ENCODE measurements at places on chromosomes 3 and 15.
A peak's percentile ranks its signal among the peaks of the same experiment; 100 is the strongest.

- DNase-seq: no peak
These were observed 831.0 kb upstream of the ARPP21 start for GRCh38 chr3:34808287-34808686.

GRCh38 chr3:13839726-13840340 is 40.0 kb downstream of the WNT7A start:
- DNase-seq: no peak

DNA sequence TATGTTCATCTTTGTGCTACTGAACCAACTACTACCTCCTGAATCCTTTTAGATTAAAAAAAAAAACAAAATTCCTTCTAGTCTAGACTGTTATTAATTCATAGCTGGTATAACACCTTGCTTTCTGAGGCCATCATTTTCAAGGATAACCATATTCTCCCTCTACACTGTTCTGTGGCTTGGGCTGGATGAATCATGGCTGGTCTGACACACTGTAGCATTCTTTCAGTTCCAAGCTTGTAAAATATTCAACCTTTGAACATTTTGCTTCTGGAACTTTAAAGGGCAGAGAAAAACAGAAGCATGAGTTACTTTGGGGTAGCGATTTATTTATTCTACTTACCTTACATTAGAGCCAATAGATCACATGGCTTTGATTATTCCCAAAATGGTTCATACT is 7.6 kb downstream of the HSPBAP1 start:
- DNase-seq: no peak

- DNase-seq: no peak
These were observed 8.3 kb downstream of the HDGFL3 start for GRCh38 chr15:83199288-83199687.

GRCh38 chr3:175493301-175493700 is 634.2 kb downstream of the NAALADL2 start:
- DNase-seq: no peak

DNA sequence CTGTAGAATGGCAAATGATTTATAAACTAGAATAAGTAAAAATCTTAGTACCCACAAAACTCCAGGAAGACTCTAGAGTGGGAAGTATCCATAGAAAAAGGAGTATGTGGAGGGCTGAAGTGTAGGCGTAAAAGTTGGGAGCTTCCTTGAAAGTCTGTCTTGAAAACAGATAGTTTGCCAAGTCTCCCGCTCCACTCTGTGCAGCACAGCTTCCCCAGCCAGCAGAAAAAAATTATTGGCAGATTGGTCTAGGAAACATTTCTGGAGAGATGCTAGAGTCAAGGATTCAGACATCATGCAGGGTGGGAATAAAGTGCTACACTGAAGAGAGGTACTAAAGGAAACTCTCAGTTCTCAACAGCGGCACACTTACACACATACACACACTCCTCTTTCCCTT is 53.4 kb upstream of the CD200R1L start:
- no peak for DNase-seq

DNA sequence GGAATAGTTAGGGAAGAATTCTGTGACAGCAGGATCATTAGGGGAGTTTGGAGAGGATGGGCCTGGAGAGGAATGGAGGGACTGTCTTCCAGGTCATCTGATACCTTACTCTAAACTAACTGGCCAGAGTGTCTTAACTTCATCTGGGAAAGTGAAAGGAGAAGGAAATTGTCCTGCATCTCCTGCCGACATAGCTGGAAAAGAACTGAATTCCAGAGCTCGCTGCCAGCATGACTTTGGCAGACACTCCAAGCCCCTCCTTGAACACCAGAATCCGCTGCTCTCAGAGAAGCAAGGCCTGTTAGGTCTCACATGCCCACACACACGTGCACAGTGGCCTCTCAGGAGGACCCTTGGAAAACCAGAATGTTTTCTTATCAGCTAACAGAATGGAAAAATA is 10.5 kb downstream of the ABI3BP start:
- DNase-seq: no peak

DNA sequence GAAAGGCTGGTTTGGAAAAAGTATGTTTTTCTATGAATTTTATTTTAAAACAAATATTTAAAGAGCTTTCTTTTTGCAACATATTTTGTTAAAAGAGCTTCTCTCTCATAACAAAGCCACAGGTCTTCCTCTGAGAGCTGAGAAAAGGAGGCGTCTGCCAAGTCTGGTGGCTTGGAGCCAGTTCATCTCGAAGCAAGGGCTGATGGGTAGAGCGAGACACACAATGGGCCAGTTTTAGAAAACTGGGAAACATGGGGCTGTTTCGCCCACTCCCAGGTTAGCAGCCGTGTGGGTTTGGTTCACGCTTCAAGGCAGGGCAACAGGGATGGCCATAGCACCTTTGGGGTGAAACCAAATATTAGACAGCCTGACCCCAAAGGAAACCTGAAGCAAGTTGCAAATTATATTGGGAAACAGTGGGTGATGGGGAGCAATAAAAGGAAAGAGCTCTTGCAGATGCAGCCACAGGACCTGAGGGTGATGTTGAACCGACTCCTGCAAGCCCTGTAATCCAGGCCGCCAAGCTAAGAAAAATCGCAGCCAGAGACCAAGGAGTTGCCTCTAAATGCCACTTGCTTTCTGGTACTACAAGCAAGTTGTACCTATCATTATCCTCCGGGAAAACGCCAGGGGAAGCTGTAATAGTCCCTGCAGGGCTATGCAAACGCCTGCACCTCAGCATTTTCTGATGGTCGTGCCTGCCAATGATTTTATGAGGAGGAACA is 88.4 kb upstream of the GALNT15 start:
- no peak for DNase-seq

DNA sequence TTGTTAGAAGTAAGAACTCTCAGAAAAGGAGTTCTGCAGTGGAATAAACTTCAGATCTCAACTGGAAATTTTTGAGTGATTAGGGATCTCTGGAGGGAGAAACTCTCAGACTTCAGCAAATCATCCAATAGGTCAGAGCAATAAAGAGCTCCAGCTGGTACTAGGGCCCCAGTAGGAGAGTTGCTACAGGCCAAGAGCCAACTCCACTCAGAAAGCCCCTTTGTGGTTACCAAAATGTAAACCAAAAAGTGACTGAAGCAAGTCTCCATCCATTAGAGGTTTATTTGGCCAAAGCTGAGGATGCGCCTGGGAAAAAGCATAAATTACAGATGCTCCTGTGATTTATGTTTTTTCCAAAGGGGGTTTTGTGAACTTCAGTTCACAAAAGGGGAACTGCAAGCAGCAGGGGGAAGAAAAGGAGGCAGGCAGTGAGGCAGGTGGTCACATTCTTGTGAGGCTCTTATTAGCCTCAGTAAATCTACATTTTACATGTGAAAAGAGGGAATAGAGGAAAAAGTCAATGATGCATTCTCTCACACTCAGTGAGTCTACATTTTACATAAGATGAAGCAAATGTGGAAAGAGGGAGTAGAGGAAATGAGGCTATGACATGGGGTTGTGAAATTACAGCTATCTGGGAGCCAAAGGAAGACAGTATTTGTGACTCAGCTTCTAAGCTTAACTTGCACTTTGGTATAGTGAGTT is 92.4 kb upstream of the DAZL start:
- no peak for DNase-seq

DNA sequence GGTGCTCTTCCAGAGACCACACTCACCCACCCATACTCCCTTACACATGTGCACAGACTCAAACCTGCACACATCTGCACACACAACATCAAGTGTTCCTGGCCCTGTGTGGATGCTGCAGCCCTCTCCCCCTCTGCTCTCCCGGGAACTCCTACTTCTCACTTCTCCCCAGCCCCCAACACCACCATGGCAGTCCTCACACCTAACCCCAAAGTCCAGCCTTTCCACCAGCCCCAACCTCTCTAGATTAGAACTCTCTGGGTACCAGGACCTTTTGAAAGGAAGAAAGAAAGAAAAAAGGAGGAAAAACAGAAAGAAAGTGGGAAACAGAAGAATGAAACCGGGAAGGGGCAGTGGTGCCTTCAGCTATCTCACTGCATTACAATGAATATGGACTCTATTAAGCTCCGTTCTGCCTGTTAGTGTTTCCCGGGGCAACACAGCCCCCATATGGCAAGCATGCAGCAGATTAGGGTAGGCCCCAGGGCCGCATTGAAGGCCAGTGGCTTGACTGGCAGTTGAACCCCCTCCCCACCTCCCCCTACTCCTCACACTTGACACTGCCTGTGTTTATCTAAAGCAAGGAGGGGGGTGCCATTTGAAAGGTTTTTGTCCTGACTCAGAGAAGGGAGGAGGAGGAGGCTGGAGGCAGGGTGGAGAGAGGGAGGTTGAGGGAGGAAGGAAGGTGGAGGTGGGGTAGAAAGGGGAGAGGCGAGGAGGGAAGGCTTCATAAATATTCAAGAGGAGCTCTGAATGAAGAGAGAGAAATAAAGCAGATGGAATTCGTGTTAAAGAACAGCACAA is 30.1 kb downstream of the BOC start:
- DNase-seq: no peak

GRCh38 chr3:111282024-111282423 is 210.4 kb downstream of the NECTIN3 start:
- DNase-seq: no peak

DNA sequence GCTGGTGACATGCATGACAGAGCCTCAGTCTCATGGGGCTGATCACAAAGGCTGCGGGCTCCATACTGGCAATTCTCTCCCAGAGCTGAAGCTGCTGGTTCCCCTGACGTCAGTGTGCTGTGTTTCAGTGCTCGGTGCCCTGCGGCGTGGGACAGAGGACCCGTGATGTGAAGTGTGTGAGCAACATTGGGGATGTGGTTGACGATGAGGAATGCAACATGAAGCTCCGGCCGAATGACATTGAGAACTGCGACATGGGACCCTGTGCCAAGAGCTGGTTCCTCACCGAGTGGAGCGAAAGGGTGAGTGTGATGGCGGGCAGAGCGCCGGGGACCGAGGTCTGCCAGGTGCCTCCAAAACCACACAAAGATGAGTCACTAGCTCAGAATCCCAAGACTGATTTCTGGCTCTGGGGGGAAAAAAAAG is 62.0 kb upstream of the NR2E3 start:
- no peak for DNase-seq

DNA sequence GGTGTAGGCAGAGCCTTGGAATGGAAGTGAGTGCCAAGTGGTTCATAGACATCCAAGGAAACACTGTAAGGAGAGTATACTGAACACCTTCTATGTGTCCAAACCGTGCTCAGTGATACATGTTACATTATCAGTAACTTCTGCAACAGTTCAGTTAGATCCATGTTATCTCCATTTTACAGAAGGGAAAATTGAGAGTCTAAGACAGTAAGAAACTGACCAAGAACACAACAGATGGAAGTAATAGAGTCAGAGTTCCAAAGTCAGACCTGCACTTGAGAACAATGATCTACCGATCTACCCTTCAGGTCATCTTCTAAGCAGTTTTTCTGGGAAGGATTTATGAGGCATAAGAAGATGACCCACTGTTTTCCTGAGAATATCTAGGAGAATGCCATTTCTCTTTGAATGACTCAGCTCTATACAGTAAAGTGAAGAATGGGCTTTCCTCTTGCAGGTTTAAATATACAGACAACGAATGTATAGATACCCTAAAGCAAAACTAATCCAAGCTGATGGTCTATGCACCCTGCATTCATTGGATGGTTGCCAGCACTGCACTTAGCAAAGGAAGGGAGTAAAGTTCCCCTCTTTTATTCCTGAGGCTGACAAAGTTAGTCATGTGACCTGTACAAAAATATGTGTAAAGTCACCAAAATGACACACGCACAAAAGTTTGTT is 604.1 kb upstream of the MDFIC2 start:
- DNase-seq: no peak

- no peak for DNase-seq
These were observed 112.3 kb downstream of the WDR76 start for GRCh38 chr15:43939070-43939469.

DNA sequence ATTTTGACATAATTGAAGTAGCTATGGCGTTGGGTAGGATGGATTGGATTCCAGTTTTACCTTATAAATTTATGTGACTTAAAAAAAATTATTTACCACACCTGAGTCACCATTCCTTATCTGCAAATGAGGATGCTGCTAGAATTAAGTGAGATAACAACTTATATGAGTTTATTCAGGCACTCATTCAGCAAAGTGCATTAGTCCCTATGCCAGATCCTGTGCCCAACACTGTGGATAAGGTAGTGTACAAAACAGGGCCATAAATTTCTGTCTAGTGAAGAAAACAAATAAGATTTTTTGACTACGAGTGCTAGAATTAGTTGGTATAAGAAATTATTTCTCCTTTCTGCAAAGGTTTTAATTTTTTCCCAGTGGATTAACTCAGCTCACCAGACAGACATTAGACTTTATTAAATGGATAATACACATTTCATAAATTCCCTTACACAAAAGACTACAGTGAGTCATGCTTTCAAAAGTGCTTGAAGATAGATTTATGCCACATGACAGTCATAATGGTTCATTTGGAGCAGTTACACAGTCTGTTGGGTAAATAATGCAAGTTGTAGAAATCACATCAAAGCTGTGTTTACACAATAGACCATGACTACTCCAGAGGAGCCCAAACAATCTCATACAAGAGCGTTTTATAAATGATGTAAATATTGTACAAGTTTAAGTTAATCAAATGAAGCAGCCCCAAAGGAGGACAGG is 129.9 kb upstream of the TGFBR2 start:
- DNase-seq: no peak

DNA sequence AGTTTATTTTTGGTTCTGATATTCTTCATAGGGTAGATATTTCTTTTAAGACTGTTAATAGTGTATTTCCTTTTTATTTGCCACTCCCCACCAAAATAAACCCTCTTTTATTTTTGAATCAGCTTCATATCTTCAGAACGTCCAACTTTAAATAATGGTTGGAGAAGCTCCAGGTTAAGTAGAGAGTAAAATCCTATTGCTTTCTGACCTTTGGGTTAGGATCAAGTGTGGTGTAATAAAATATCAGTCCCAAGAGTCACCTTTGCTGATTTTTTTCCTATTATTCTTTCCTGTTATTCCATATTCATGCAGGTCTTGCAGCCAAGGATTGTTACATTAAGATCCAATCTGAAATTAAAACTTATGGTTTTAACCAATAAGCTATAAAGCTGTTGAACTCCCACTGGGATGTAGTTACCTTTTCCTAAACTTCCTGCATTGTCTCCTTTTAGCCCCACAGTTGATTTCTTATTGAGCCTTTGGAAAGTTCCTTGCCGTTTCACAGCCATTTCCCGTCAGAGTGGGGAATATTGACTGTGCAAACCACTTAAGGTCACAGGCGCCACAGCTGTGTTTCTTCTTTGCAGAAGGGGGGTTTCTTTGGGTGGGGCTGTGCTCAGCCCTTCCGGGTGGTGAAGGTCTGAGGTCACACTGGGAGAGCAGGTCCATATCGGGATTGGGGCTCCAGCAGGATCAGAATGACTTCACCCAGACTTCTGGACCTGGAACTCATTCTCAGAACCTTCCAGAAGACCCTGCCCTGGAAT is 287.3 kb upstream of the CTDSPL start:
- no peak for DNase-seq

- DNase-seq: peak; percentile 56
These were observed 1.4 kb downstream of the ST6GAL1 start for GRCh38 chr3:186931532-186932280.

DNA sequence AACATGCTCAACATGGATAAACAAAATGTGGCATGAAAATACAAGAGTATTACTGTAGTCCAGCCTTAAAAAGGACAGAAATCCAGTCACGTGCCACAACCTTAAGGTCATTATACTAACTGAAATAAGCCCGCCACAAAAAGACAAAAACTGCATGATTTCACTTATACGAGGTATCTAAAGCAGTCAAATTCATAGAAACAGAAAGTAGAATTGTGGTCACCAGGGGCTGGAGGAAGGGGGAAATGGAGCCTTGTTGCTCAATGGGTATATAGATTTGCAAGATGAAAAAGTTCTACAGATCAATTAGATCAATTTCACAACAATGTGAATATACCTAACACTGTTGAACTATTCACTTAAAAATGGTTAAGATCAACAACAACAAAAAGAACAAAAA is 7.4 kb downstream of the GLB1 start:
- DNase-seq: no peak

- no peak for DNase-seq
These were observed 4.4 kb downstream of the TMEM45A start for GRCh38 chr3:100496711-100497261.

All from stimulated activated CD4-positive, alpha-beta T cell treated with anti-CD3 and anti-CD28 coated beads, TNF-alpha, amount 100 ng/mL, for 4 hours (primary cell).